ENCODE measurements at places on chromosomes 3 and 15.

DNA sequence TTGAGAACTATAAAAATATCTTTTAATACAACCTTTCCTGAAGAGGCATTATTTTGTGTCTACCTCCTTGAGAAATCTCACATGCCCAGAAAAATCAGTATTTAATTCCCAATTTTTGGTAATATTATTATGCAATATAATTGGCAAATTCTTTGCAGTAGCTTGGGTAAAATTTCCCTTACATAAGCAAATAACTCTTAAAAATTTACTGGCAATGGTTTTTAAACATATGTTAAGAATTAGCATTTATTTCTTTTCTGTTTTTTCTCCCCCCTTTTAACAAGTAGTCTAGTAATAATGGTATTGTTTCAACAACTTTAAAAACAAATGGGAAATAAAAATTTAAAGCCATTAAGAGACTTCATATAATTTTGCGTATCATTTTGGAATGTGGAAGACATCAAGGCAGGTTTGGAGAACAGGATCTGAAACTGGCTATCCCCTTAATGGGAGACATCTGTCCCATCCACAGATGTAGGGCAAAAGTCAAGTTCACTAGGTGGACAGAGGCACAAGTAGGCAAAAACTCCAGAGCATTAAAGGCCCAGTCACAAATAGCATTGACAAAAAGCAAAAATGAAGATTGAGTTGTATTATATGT is 89.6 kb upstream of the AADACL2 start:
- no peak for DNase-seq

- DNase-seq = no peak
These were observed 14.3 kb upstream of the MOBP start for GRCh38 chr3:39453134-39453533.

DNA sequence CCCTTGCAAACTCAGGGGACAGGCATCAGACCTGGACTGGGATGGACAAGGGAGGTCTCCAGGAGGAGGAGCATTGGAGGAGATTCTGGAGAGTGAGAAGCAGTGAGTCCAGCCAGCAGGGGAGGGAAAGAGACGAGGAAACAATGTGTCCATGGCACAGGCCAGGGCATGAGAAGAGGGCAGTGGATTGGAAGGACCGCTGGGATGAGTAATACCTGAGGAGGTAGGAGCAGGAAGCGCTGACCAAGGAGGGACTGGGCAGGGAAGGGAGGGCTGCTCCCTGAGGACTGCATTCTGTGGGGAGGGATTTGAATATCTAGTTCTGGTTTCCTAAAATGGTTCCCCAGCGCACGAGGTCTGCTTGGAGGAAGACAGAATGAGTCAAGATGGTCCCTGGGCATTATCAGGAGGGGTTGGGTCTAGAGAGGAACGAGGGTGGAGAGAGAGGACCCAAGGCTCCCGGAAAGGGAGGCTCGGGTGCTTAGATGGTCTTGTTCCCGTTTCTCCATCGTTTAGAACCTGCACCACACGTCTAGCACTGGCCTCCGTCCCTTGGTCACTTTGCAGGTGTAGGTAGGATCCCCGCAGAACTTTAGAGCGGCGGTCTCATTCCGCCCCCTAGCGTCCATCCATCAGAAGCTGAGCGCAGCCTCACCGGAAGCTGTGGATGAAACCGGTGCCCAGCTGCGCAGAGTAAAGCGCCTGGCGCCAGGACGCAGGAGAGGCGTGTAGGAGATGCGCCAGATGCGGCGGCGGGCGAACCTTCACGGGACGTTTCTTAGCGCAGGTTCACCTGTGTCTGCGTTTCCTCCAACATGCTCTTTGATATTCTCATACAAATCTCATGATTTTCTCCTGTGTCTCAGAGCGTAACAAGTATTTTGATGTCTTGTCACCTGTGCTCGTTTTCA is 190.7 kb upstream of the NDN start:
- DNase-seq = no peak

- no peak for DNase-seq
These were observed 19.9 kb downstream of the ITPR1 start for GRCh38 chr3:4512895-4513616.

- no peak for DNase-seq
These were observed 32.6 kb upstream of the SLC41A3 start for GRCh38 chr3:126116526-126116925.

DNA sequence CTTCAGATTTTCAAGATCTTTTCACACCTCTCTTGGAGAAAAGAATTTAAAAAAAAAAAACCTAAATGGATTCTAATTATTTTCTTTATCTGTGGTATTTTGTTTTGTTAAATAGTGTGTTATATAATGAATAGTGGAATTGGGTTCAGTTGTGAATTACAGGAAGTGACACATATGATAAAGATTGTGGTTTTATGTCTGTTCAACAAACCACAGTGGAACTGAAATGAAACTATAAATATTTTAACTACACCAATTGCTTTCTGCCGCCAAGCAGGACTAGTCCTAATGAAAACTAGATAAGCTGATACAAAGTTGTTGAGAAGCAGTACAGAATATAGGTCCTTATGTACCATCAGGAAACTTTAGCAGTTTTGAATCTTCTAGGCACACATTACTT is 121.6 kb downstream of the UBE2E2 start:
- DNase-seq = no peak

DNA sequence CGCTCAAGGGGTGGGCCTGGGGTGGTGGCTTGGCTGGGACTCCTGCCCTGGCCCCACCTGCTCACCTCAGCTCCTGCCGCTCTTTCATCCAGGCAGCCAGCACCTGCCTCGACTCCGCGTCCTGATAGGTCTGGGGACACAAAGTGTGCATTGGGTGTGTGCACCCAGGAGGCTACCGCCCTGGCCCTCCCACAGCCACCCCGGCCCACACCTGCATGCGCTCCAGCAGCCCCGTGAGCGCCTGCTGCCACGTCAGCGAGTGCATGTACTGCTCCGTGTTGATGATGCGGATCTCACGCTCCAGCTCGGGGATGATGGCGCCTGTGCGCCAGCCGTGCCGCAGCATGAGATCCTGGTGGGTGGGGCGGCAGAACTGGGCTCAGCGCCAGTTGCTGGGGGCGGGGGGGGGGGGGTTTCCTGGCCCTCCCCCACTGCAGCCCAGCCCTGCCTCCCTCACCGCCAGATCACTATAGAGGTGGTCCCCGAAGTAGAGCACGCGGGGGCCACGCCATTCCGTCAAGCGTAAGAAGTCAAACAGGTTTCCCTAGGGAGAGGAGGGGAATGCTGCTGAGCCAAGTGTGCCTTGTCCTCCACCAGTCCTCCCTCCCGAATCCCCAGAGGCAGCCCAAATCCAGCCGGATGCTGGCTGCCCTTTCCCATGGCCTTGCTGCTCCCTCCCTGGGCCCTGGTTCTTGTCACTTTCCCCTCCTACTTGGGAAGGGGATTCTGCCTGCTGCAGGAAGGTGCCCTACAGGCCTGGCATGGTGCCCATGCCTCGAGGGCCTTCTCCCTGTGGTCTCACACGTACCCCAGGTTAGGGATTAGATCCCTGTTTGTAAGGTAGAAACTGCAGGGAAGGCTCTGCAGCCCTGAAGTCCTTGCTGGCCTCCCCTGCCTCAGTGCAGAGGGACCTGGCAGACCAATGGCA is 8.6 kb downstream of the NT5DC2 start:
- DNase-seq = no peak

GRCh38 chr3:116059421-116060096 is 385.7 kb downstream of the LSAMP start:
- DNase-seq = no peak

DNA sequence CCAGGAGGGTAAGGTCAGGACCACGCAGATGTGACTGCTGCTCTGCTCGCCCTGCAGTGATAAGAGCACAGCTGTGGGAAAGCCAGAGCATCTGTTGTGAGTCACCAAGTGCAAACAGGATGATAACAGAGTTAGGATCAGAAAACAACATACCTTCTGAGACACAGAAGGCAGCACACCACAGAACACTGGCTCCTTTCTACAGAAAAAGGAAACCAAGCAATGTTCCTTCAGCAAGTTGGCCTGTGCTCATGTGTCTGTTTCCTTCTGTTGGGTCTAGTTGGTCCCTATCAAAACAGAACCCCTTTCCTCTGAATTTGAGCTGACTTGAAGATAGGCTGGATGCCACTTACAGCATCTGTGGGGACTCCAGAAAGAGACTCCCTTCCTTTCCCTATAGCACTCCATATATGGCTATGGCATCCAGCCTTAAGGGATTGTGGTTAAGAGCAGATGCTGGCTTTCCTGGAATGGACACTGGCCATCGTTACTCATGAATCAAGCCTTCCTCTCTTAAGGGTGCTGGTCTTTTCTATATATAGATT is 440.7 kb upstream of the THBS1 start:
- no peak for DNase-seq

- no peak for DNase-seq
These were observed 127.9 kb downstream of the SLC9A9 start for GRCh38 chr3:143720381-143720780.

- no peak for DNase-seq
These were observed 217.0 kb downstream of the ZNF621 start for GRCh38 chr3:40741729-40742128.

GRCh38 chr3:176690083-176690869 is 507.0 kb downstream of the TBL1XR1 start:
- DNase-seq = no peak

DNA sequence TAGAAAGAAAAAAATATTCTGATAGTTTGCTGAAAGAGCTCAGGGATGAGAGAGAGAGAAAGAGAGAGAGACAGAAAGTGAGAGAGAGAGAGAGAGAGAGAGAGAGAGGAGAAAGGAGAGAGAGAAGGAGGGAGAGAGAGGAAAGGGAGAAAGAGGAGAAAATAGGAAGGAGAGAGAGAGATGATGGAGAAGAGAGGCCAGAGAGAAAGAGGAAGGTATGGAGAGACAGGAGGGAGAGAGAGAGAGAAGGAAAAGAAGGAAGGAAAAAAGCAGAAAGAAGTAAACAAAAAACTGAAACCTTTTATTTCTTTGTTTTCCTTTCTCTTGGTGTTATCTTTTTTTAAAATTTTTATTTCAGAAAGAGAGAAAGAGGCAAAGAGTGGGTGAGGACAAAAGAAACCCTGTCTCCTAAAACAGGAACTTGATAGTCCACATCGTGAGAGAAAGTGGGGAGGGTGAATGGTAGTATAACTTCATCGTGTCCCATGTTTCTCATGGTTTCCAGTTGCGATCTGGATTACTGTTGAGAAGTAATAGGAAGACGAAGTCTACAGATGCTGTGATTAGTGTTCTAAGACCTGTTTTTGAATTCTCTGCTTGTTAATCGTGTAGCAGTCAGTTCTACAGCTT is 279.7 kb downstream of the LPP start:
- no peak for DNase-seq

DNA sequence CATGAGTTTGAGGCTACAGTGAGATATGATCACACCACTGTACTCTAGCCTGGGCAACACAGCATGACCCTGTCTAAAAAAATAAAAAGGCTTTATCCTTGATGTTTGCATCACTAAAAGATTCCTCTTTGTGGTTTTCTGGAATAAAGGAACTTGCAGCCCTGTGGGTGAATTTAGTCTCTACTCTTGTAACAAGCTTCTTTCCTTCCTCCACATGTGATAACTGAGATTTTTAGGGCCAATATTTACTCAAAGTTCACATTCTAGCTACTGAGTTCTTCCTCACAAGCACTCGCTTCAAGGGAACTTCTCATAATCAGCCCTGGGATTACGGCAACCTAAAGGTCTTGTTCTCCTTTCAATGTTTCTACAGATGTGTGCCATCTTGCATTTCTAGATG is 24.6 kb downstream of the COMMD2 start:
- no peak for DNase-seq

- DNase-seq = no peak
These were observed 10.2 kb upstream of the NR2E3 start for GRCh38 chr15:71800190-71800589.

DNA sequence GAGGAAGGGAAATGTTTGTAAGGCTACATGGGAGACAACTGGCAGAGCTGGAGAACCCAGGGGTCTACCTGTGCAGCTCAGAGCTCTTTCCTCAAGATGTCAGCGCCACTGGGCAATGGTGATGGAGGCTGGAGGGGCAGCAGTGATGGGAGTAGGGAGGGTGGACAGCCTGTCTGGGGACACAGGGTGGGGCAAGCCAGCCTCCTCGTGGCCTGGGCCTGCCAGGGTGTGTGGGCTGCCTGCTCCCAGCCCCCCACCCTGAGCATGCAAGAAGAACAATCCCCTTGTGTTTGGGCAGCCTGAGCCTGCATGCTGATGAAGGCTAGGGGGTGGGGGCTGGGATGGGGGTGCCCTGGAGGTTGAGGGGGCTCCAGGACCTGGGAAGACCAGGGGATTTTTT is 1.2 kb downstream of the PCBP4 start:
- DNase-seq = no peak

DNA sequence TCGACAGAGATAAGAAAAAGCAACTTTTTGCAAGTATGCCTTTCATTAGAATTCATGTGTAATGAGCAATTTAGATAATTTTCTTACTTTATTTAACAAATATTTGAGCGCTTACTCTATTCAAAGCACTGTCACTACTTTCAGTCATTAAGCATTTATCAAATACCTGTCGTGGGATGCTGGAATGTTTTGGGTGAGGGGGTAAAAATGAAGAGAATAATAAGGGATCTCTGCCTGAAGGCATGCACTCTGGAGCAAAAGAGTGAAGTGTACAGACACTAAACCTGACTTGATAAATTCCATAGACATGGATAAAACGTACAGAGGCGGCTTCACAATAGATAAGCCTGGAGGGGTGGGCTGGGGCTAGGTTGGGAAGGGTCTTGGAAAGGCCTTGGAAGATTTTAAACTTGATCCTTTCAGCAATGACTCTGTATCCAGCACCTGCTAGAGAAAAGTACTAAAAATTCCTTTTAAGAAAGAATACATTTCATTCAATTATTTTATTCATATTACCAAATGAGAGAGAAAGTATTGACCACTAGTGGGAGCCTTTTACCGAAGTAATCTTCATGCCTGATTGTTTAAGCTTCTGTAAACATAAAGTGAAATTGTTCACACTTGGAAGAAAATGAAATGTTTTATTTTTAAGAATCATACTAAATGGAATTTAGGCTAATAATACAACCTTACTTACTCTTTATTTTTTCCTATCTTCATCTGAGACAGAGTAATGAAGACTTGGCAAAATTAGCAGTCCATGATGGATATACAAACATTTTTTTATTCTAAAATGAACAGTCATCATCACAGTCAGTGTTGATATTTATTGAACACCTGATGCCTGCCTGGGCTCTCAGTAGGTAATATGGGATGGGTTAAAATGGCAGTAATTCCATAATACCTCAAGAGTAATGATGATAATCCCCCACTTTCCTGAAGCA is 113.2 kb downstream of the PPP2R3A start:
- no peak for DNase-seq

DNA sequence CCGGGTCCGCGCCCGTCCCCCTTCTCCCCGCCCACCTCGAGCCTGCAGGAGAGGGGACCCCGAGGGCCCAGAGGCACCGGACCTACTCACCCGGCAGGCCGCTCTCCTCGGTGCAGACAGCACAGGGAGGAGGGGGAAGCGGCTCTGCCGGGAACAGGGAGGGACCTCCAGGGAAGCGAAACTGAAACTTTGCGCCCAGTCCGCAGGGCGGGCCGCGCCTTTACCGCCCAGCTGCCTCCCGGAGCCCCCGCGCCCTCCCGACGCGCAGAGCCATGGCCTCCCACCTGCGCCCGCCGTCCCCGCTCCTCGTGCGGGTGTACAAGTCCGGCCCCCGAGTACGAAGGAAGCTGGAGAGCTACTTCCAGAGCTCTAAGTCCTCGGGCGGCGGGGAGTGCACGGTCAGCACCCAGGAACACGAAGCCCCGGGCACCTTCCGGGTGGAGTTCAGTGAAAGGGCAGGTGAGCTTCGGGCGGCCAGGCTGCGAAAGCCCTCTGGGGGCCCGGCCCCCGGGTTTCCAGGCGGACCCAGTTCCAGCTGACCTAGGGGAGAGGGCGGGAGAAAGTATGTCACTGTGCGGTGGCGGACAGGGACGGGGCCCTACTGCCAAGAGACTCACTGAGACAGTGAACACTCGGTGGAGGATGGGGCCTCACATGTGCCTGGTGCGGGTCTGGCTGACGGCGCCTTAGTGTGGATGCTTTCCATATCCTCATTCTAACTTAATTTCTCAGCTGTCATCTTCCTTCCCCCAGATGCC is at the start of the genes DTX3L and PARP9:
DTX3L (plus strand) TSS at position 184 of the 758 bp plus-strand sequence; CDS start at position 273, 89 bp downstream.
PARP9 (minus strand) TSS at position 146 of the 758 bp plus-strand sequence. CDS start 4,680 bp downstream, outside the sequence.
- peak; percentile 72 for DNase-seq
